CD4-positive, alpha-beta memory T cell (primary cell): ENCODE measurements at places on chromosomes 1 and 21. TPM values are rescaled to one million over a fixed set of nuclear protein-coding genes. Genes with fewer than 3 reads are reported as not detected.

- DNase-seq, result peak; percentile 41
Observed at GRCh38 chr1:12434174-12434573, 183.8 kb downstream of the DHRS3 start.

DNA sequence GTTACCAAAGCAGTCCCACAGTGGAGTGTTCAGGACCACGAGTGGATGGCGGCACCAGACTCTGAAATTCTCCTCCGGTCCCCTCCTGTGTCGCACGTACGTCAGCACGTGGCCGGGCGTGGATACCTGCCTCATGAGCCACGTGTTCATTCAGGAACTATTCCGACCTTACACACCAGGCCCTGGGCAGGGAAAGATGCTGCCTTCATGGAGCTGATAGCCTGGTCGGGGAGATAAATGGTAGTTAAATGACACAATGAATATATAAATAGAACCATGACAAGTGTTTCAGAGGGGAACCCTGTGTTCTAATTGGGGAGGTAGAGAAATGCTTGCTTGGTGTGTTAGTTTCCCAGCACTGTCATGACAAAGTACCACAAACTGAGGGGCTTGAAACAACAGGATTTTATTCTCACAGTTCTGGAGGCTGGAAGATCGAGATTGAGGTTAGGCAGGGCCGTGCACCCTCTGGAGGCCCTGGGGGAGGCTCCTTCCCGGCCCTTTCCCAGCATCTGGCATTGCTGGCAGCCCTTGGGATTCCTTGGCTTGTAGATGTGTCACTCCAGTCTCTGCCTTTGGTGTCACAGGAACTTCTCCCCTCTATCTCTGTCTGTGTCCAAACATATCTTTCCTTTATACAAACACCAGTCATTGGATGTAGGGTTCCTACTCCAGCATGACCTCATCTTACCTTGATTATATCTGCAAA is 28.9 kb upstream of the GPR137B start:
- no peak for DNase-seq

GRCh38 chr21:15788847-15789523 is 59.2 kb downstream of the USP25 start:
- no peak for DNase-seq

DNA sequence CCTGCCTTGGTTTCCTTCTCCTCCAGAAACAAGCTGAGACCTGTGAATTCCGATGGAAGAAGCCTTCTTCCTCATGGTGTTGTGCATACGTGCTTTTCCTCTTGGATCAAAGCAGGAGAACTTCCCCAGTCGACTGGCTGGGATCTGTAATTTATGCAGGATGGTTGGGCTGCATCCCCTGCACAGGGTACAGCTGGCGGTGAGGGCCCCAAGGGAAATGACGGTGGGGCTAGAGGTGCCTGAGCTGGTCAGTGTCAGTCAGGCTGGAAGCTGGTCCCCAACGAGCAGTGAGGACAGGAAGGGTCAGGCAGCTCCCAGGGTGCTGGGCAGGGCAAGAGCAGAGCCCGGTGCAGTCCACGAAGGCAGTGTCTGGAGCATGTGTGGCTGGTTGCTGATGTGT is 106.7 kb downstream of the CNIH3 start:
- no peak for DNase-seq

DNA sequence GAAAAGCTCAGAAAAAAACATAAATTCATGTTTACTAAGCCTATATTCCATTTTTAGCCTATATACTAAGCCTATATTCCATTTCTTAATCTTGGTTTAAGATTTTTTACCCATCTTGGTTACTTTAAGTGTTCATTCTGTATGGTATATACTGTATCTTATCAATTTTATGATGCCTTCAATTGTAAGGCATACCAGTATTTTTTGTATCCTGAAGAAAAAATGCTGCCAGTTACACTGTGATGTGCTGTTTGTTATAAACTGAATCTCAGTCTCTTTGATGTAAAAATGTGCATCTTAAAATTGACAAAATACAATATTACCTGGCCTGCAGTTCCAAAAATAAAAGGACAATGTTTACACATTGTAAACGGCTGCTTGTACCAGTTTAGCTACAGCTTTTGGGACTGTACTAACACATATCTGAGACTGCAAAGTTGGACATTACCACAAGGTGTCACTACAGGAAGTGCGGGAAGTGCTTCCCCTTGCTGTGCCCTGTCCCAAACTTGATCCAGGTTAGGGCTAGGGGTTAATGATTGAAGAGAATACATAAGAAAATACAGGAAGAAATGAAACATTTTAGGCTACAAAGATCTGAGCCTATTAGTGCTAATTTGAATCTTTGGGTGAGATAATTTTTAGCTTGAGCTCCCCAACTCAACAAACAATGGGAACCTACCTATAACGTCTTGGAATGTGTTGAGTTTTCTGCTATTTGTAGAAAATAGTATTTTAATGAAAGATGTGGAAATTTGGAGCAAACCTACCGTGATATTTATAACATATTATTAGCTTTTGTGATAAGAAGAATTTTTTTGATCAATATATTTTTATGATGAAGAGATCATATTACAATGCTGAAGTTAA is 108.9 kb downstream of the LBR start:
- DNase-seq, result peak; percentile 15

DNA sequence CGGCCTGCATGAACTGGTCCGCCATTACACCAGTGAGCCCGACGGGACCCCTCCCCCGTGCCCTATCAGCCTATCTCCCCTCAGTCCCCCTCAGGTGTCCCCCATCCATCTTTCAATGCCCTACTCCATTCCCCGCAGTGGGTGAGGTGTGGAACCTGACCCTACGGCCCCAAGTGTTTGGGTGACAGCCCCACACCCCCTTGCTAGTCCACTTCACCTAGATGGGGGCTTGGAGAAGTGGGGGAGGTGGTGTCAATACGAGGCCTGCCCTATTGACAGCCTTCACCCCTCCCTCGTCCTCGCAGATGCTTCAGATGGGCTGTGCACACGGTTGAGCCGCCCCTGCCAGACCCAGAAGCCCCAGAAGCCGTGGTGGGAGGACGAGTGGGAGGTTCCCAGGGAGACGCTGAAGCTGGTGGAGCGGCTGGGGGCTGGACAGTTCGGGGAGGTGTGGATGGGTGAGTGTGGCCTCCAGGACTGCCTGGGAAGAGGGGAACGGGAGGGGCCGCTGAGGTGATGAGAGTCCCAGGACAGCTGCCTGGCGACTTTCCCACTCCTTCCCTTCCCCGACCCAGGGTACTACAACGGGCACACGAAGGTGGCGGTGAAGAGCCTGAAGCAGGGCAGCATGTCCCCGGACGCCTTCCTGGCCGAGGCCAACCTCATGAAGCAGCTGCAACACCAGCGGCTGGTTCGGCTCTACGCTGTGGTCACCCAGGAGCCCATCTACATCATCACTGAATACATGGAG is 15.7 kb upstream of the HDAC1 start:
- DNase-seq, result no peak

DNA sequence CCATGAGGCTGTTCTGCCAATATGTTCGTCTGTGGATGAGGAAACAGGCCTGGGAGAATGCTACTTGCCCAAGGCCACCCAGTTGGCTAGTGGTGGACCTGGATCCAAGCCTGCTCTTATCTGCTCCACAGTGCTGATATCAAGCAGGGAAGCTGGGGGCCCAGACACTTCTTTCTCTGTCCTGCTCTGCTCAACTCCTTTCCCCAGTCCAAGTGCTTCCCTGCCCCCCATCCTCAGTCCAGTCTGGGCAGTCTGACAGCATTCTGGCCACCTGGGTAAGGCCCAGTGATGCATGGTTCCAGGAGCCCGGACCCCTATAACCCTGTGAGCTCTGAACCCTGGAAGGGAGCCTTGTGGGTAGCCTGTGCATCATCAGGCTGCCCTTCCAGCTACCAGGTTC is 4.2 kb upstream of the PAQR7 start:
- no peak for DNase-seq

- DNase-seq, result no peak
Observed at GRCh38 chr21:36699546-36700294, 805 bp downstream of the SIM2 start.

GRCh38 chr1:246199086-246199645 is 307.9 kb downstream of the SMYD3 start:
- DNase-seq, result no peak

DNA sequence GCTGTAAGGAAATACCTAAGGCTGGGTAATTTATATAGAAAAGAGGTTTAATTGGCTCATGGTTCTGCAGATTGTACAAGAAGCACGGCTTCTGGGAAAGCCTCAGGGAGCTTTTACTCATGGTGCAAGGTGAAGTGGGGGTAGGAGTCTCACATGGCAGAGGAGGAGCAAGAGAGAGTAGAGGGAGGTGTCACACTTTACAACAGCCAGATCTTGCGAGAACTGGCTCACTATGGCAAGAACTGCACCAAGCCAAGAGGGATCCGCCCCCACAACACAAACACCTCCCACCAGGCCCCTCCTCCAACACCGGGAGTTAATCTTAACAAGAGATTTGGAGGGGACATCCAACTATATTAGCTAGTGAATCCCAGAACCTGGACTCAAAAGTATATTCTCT is 135.4 kb upstream of the SOD1 start:
- no peak for DNase-seq

- no peak for DNase-seq
Observed at GRCh38 chr1:24235921-24236788, 49.1 kb upstream of the IFNLR1 start.

DNA sequence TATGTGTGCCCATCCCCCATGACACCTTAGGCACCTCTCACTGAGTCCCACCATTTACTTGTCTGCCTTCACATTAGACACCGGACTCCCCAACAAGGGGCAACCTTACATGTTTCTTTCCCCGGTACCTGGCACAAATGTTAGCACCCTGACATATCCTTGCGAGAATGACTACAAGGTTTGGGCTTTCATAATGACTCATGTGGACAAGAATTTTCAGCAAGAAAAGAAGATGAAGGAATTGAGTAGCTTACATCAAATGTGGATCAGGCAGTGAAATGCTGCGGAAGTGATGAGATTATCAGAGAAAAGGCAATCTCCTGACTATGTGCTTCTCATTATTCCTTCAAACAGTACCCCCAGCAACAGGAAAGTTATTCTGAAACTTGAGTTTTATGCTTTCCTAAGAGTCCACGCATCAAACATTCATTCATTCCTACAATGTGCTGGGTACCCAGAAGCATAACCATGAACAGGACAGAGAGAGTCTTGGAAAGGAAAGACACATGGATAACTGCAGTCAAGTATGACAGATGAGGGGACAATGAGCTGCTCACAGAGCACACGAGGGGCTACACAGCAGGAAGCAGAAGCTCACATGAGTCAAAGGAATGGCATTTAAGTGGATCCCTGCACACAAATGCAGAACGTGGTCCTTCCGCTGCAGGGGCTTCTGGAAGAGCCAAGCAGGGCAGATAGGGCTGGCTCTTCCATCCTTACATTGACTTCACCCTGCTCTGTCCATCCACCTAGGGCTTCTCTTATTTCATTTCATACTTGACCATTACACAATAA is 112.1 kb downstream of the PCNX2 start:
- DNase-seq, result no peak

DNA sequence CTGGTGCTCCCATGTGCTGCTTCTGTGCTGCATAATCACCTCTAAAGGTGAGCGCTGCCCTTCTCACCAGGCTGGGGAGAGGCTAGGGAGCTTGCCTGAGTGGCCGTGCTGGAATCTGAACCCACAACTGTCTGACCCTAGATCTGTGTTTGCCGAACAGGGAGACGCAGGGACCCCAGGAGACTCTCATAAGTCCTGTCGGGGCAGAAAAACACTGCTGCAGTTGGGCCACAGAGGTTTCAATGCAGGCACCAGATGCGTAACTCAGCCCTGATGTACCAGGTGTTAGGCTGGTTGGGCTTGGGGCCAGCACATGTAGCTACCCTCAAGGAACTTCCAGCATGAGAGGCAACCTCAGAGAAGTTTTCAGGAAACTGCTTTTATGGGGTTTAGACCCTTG is 49.5 kb upstream of the DMRTB1 start:
- no peak for DNase-seq

- DNase-seq, result no peak
Observed at GRCh38 chr1:46612937-46613660, 3.5 kb downstream of the MOB3C start.

DNA sequence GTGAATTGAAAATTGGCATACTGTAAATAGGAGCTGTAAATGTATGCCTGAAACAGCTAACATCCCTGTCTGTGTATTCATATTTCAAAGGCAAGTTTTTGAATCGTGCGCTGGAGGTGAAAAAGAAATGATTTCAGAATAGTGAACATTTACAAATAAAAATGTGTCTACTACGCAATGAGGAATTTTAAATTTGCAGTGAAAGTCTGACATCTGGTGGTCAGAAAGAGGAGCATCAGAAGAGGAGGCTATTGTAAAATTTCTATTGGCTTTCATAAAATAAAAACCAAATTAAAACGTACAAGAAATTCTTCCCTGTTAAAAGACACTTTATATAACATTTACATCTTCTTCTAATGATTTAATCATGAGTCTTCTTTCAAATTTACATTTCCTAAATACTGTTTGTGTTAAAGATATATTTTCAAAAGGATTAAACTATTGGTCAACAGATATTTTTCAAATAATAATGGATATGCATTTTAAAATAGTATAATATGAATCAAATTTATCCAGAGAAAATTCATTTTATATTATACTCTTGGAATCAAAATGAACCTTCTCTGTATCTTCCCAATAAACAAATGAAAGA is 113.7 kb upstream of the RRP15 start:
- no peak for DNase-seq

DNA sequence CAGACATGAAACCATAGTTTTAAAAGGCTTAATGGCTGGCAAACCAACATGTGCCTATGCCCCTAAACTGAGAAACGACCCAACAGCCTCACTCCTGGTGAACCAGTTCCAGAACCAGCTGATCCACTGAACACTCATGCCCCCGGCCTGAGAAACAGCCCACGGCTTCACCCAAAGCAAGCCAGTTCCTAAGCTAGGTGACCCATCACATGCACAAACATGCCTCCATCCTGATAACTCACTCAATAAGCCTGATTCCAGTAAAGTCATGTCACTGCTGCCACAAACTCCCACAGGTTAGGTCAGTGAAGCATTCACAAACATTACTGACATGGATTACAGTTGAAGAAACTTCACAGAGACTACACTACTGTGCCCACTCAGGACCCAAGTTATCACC is 161.6 kb downstream of the USH2A start:
- no peak for DNase-seq

GRCh38 chr1:39380036-39380435 is 111.4 kb upstream of the BMP8A start:
- DNase-seq, result no peak

- DNase-seq, result no peak
Observed at GRCh38 chr1:40563266-40563665, 31.8 kb downstream of the ZNF684 start.

DNA sequence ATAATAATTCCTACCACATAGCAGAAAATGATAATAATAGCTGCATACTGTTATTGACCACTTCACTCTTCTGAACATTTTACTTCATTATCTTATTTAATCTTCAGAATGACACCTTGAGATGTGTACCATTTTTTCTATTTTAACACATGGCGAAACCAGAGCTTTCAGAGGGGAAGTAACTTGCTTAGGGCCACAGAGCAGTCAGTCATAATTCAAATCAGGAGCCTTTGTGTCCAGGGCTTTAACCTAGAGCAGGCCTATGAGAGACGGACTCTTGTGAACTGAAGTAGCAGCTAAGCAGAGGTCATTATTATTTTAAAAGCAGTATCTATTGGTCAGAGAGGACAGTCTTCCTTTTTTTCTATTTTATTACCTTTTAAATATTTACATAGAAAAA is 114.0 kb downstream of the ROR1 start:
- no peak for DNase-seq

The PRMT2 gene
- 175 TPM for total RNA-seq

The AGMAT gene
- 3.3 TPM for total RNA-seq

The FCGR1A gene
- 0.53 TPM for total RNA-seq

The AMPD1 gene
- not detected for total RNA-seq

The IFNGR2 gene
- 20.7 TPM for total RNA-seq

The MSH4 gene
- total RNA-seq, result 0.80 TPM
